Esophagus squamous epithelium (tissue), 5 donors: ENCODE measurements at places on chromosomes 16 and 17.

DNA sequence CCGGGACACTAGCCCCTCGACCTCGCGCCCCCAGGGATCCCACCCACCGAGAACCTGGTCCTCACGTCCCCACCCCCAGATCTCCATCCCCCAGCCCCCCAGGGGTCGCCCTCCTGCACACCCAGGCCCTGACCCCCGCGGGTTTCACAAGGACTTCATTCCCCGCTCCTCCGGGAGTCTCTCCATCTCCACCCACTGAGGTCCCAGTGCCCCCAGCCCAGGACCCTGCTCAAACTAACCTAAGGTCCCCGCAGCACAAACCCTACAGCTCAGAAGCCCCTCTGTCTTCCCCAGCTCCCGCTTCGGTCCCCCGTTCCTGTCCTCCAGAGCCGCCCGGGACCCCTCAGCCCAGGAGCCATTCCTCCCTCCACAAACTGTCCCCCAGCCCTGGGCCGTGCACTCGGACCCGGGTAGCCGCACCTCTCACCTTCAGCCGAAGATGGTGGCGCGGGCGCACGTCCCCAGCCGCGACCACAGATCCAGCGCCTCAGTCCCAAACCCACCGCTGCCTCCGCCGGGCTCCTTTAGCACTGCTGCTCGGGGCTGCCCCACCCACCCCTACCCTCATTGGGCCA, at the start of gene MYH10:
MYH10 (minus strand) TSS at position 499 of the 575 bp plus-strand sequence. CDS start 7,479 bp downstream, outside the sequence.
- no peak for DNase-seq

DNA sequence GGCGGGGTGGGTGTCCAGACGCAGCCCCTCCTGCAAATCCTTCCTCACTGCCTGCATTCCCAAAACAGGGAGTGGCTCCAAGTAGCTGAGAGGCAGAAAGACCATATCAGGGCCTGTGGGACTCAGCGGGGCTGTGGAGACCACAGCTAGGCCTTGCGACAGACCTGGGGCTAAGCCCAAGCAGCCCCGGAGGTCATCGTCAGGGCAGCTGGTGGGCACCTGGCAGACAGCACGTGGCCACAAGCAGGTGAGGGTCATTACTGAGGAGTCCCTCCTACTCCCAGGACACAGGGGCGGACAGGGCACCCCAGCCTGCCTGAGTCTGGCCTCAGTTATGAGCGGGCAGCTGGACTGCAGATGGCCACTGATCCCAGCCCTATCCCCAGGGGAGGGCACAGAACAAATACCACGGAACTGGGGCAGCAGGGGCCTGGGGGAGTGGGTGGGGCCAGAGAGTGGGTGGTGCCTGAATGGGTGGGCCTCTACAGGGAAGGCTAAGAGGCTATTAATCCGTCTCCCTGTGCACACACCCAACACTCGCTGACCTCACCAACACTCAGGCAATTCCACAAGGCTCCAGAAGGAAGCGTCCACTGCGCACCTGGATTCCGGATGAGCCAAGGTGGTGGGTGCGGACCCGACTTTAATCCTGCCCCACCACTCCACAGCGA, 8.5 kb downstream of the HS3ST6 start:
- no peak for DNase-seq

GRCh38 chr17:79003661-79004411, 5.7 kb downstream of the CANT1 start:
- no peak for DNase-seq

DNA sequence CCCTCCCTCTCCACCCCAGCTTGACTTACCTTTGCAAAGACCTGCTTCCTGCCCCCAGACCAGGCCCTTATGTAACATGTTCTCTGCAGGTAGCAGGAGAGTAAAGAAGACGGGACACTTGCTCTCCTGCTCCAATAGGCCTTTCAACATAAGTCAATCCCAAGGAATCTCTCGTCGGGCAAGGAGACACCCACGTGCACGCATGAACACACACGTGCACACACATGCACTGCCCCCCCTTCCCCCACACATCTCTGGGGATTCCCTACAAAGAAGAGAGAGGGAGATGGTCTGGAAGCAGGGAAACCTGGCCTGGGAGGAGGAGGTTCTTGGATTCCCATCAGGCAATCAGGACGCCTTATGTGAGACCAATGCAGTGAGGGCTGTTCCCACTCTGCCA, 41.4 kb downstream of the ABCC12 start:
- no peak for DNase-seq

- no peak for DNase-seq
These were observed 22.5 kb downstream of the HMOX2 start for GRCh38 chr16:4498546-4499195.

- DNase-seq, result no peak
These were observed 517.6 kb downstream of the MAF start for GRCh38 chr16:79082970-79083369.

DNA sequence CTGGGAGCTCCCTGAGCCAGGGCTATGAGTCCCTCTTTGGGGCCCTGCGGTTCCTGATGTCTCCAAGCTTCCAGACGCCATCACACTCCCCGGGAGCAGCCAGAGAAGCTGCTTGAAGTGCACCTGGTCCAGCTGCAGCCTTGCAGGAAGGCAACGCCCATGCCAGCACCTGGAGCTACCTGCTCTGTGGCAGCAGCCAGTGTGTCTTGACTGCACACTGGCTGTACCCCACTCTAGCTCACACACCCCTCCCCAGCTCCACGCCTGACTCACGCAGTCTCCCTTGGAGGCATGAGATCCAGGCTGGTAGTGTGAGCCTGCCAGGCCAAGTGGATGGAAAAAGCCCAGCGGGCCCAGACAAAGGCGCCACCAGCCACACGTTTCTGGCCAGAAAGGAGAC, 63.3 kb downstream of the USP32 start:
- no peak for DNase-seq

GRCh38 chr17:42313389-42313772, 25.1 kb downstream of the STAT5A start:
- DNase-seq, result no peak

GRCh38 chr16:49588729-49589384, 215.3 kb downstream of the C16orf78 start:
- DNase-seq, result no peak

DNA sequence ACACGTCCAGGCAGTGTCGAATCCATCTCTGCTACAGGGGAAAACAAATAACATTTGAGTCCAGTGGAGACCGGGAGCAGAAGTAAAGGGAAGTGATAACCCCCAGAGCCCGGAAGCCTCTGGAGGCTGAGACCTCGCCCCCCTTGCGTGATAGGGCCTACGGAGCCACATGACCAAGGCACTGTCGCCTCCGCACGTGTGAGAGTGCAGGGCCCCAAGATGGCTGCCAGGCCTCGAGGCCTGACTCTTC, 7.2 kb upstream of the CD68 start:
- no peak for DNase-seq

DNA sequence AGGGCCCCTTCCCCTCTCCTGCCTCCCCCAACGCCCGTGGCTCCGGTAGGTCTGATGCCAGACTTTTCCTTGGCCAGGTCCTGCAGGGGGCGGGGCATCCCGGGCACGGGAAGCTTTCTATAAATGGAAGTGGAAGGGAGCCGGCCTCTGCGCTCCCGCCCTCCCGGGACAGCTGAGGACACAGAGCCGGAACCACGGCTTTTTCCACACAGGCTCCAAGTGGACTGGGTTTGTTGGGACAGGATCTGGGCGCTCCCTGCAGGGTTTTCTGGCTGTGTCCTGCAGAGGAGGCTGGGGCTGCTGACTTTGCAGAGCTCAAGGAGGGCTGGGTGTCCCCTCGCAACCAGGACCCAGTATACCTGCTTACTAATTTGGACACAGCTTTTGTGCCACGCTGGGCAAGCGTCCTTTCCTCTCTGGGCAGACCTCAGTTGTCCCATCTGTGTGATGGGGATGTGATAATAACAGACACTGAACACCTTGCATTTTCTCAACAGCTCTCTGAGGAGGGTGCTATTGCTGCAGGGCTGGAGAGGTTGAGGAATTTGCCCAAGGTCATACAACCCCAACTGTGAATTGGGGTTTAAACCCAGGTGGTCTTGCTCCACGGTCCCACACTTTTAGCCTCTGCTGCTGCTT, 1.8 kb downstream of the TNS4 start:
- no peak for DNase-seq

- DNase-seq, result no peak
These were observed 1.9 kb upstream of the PLEKHG4 start for GRCh38 chr16:67277294-67277998.

DNA sequence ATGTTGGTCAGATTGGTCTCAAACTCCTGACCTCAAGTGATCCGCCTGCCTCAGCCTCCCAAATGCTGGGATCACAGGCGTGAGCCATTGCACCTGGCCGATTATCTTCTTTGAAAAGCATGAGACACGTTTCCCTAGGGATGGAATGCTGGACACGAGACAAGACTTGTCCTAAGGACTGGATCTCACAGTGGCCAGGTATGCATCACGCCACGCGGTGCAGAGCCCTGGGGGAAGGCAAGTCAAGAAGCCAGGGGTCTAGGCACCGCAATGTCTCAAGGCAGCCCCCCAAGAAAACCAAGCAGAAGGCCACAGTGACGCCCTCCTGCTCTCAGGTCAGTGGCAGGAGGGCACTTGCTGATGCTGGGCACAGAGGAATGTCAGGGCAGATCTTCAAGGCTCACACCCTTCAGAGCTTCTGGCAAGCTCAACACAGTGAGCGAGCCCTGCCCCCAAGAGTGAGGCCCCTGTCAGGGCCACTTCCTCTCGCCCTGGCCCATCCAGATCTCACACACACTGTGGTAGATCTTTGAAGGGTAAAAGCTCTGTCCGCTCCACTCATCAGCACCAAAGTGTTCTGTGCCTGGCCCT, 134.7 kb downstream of the ZNF778 start:
- no peak for DNase-seq
